ENCODE measurements at places on chromosomes 16 and 17.

GRCh38 chr16:23670137-23670776 lies 8.4 kb upstream of the PLK1 start:
- peak; percentile 76 for ATAC-seq

DNA sequence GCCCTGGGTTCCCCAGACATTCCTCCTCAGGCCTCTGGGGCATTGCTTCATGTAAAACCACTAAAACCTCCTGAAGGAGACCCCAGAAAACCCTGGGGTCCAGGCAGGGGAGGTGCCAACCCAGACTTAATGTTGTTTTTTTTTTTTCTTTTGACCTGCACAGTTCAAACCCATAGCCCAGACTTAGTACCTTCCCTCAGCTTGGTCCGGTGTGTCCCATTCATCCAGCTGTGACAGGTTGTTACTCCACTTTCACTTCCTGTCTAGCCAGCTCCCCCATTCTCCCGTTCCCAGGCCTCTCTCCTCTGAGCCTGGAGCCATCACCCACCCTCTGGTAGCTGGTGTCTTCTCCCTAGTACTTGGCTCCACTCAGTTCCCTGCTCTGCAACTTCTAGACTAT lies 4.8 kb downstream of the CDR2L start:
- no peak for ATAC-seq

DNA sequence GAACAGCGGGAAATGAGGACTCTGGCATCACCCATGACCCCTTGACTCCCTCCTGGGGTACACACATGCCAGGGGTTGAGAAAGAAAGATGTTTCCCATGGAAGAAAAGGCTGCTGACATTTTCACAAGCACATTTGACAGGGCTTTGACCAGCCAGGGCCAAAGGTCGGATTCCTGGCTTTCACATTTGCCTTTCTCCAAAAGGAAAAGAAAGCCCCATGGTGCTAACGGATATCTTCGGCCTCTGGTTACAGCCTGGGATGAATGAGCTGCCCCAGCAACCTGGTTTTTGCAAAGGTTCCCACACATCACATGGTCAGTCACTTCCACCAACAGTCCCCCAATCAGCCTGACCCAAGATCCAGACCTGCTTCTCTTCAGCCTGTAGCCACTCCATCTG lies 478.2 kb upstream of the CDH11 start:
- no peak for ATAC-seq

- ATAC-seq, result no peak
These were observed 5.6 kb upstream of the MPHOSPH6 start for GRCh38 chr16:82175627-82176026.

DNA sequence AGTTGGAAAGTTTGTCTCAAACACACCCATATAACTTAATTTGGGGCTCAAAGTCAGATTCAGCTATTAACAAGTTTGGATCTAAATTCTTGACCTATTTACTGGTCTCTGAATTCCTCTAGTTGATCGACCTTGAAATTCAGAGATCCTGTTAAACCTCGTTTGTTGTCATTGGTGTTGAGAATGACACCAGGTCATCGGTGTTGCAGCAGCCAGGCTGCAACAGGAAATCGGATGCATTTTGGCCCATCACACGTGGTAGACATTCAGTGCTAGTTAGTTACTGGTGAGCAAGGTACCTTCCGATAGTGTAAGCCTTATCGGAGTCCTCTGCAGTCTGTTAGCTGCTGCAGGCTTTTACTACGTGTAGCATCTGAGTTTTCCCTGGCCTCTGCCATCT lies 82.3 kb downstream of the WWP2 start:
- ATAC-seq, result no peak

- ATAC-seq, result peak; percentile 87
These were observed 12.0 kb downstream of the CHST6 start for GRCh38 chr16:75483222-75483621.

DNA sequence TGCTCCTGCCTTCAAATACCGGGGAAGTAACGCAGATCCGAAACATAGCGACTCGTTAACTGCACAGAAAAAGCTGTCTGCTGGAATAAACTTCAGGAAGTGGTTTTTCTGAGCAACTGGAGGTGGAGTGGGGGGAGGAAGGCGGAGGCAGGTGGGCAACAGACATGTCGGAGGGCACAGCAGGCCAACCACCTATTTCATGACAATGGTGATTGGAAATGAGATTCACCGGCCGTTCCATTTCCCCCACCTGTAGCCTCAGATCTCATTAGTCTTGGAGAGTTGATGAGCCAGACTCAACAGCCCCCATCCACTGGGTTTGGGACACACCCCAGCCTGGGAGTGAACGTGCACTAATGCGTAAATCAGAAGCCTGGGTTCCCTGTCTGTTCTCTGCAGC lies 7.7 kb upstream of the PECAM1 start:
- no peak for ATAC-seq

DNA sequence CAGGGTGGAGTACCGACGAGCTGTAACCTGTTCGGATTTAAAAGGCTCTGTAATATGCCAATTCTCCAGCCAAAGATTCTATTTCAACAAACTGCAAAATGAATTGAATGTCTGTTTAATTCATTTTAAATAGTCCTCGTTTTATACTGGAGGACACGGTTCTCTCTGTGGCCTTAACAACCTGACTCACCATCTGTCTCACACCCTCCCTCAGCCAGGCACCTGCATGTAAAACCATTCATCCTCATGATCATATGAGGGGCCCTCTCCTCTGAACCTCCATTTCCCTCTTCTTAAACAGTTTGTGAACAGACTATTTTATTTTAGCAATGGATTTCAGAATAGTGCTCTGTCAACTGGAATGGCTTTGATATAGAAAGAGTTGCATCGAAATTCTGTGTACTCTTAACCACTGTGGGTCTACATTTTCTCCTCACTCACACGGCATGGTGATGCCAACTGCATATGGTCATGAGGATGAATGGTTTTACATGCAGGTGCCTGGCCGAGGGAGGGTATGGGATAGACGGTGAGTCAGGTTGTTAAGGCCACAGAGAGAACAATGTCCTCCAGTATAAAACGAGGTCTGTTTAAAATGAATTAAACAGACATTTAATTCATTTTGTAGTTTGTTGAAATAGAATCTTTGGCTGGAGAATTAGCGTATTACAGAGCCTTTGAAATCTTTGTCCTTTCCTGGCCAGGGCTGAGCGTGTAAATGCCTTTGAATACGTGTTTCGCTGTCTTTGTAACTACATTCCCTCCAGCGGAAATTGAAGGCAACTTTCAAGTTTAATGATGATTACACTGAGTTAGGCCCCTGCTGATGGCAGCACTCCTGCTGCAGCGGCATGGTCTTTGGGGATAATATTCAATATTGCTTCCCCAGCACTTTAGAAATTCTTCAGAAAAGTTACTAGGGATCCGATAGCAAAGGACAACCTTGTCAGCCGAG lies 329.6 kb downstream of the SNX29 start:
- no peak for ATAC-seq

GRCh38 chr17:62652251-62653001 lies 25.0 kb downstream of the MRC2 start:
- ATAC-seq, result peak; percentile 55

DNA sequence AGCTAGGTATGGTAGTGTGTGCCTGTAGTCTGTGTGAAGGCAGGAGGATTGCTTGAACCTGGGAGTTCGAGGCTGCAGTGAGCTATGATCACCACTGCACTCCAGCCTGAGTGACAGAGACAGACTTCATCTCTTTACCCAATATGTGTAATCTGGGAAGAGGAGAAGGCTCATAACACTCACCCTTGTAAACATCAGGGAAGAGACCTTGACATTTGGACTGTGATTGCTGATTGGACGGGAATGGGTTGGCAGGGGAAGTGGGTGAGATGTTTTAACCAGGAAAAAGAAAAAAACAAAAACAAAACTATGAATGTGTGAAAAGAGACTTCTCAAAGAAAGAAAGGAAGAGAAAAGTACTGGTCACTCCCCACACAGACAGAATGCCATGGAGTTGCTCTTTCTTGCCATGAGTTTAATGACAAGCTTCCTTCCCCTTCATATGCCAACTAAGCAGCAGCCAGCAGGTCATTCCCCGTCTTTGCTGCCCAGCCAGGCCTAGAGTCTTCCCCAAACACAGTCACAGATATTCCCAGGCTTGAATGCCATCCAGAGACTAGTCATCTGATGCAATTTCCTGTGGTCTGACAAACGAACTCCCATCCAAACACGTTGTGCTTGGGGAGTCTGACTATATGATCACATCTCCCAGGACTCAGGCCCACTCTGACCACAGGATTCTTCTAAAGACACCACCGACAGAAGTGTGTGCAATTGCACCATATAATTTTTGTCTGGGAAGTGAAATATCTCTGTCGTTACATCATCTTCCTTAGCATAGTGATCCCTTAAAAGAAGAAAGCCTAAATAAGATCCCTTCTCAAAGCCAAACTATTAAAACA lies 3.6 kb upstream of the XAF1 start:
- ATAC-seq, result peak; percentile 65

DNA sequence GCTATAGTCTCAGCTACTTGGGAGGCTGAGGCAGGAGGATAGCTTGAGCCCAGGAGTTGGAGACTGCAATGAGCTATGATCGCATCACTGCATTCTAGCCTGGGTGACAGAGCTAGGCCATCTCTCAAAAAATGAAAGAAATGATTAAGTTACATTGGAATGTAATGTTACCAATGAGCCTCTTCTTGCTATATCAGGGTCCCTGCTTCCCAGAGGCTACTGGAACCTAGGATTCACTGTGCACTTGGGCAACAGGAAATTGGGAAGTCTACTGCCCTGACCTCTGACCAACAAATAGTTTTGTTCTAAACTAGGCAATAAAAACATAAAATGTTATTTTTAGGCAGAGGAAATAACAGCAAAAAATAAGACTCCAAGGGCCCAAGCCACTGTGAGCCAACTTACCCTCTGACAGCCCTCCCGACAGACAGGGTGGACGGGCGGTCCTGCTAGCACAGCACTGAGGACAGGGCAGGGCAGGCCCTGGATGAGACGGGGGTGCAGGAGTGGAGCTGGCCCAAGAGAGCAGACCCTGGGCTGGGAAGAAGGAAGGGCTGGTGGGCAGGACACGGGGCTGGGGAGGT lies 27.5 kb downstream of the NSMCE1 start:
- ATAC-seq, result peak; percentile 9

- ATAC-seq, result no peak
These were observed 565 bp upstream of the XAF1 start for GRCh38 chr17:6755281-6755680.

- peak; percentile 21 for ATAC-seq
These were observed at the start of gene SREBF1 for GRCh38 chr17:17836818-17837379. Gene SREBF1 (minus strand): TSS chr17:17836986. CDS start chr17:17836817, 169 bp downstream.

DNA sequence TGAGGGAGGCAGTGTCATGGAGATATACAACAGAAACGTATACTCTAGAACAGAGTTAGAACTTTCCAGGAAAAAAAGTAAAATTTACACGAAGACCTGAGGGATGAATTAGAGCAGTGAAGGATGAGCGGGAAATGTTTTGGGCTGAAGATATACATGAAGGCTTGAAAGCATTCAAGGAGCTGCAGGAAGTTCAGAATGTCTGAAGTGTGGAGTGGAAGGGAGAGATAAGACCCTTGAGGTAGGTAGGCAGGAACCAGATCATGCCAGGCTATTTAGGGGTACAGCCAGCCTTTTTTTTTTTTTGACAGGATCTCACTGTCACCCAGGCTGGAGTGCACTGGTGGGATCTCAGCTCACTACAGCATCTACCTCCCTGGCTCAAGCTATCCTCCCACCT lies 3.2 kb upstream of the NLK start:
- no peak for ATAC-seq

DNA sequence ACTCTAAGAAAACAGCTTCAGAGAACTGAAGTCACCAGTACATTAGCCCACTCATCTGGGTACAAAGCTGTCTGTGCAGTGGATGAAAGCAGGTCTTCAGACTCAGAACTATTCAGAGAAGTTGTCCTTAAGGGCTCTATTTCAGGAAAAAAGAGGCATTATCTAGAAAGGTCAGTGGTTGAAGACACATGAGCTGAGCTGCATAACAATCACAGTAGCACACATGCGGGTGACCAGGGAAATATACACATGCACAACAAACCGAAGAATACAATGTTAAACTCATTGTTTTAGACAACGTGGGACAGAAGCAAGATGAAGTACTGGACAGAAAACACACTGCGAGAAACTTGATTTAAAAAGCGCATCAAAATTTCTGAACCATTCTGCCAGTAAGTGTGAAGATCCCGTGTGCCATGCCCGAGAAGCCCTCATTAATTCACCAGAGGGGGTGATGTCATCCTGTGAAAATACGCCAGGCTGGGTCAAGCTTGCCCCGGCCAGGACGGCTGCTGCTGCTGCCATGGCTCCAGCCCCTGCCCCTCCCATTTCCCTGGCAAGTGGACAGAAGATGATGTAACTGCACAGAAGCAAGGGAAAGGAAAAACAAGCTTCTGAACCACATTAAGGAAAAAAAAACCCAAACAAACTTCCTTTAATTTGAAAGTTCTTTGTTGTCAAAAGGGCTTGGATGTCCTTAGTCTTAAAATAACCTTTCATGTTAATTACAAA lies 10.1 kb downstream of the DYNC1LI2 start:
- peak; percentile 91 for ATAC-seq

GRCh38 chr17:80948019-80948975 lies 43.3 kb upstream of the CHMP6 start:
- no peak for ATAC-seq

GRCh38 chr16:57862698-57863433 lies 60.6 kb upstream of the KIFC3 start:
- ATAC-seq, result no peak

GRCh38 chr17:57335195-57335792 lies 79.0 kb downstream of the MSI2 start:
- ATAC-seq, result no peak

DNA sequence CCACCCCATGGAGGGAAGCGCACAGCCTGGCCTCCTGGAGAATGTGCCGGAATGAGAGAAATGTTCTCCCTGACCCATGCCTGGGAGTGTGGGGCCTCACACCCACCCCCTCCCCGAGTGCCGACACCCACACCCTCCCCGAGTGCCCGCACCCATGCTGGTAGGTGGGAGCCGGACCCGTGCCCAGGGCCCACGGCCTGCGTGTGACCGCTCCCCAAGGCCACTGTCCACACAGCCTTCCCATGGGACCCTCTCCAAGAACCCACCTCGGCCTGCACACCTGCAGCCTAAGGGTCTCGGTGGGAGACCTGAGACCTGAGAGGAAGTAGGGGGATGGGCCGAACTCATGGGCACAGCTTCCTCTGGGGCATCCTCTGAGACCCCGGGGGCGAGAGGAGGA lies 3.3 kb upstream of the PVALEF start:
- no peak for ATAC-seq

- ATAC-seq, result no peak
These were observed 7.2 kb upstream of the MRTFB start for GRCh38 chr16:14063618-14064581.

DNA sequence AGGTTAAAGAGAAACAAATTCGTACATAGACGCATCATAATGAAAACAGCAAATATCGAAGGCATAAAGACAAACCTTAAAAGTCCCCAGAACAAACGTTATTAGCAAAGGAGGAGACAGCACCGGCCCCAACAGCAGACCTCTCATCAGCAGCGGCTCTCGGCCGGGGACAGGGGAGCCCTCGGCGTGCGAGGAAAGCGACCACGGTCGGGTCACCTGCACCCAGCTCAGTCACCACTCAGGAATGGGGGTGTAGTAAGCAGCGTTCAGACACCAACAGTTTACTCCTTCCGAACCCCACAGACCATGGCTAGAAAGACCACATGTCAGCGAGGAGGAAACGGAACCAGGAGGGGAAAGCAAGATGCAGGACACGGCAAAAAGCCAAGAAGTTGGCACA lies 109.3 kb upstream of the CHMP6 start:
- ATAC-seq, result no peak

GRCh38 chr17:4657678-4658077 lies 16.2 kb upstream of the ALOX15 start:
- no peak for ATAC-seq

All from SK-N-SH treated with all-trans-retinoic acid at 6 μM for 48 hours (cell line).